ENCODE measurements at places on chromosomes 2 and 18.

GRCh38 chr18:31835528-31836133 lies 75.0 kb upstream of the SLC25A52 start:
- no peak for DNase-seq

- DNase-seq, result no peak
Observed at GRCh38 chr2:37919631-37920032, 5.5 kb upstream of the RMDN2 start.

DNA sequence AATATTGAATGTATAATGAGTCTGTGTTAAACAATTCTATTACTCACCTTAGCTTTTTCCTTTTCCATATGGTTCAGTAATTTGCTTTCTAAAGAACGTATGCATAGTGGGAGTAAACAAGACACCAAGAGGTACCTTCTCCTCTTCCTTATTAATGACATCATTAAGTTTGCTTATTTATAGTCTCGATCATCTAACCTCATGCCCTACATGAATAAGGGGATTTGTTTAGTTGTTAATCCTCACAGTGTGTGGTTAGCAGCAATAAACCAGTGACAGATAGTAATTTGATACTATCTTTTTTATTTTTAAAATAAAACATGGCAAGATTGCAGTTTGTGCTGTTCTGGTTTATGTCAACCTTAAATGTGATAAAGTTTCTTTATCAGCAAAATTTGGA lies 69.7 kb downstream of the COBLL1 start:
- DNase-seq, result no peak

DNA sequence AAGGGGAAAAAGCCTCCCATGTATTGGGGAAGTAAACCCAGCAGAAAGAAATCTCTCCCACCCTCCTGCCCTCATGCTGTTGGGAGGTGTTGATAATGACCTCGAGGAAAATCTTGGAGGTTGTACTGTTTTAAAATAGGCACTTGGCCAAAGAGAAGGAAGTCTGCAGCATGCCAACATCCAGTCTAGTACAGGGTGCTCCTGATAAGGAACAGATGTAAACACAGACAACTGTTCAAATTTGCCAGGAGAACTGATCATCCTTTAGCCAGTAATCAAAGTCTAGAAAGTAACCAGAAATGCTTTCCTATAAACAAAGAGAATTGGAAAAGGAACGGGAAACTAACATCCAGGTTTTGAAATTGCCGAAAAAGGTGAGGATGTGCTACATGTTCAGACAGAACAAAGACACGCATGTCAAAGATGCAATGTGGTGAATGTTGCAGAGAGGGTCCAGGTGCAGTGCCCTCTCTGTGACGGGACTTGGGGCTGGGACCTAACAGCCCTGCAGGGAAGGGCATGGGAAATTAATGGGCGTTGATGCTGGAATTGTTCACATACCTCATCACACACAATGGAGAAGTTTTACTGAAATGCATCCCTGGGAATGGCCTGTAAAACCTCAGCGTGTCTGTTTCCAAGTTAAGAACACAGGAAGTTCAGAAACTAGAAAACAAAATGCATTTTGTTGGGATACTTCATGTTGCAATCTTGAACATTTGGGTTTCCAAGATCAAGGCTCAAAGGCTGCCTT lies 125.7 kb upstream of the RND3 start:
- no peak for DNase-seq

DNA sequence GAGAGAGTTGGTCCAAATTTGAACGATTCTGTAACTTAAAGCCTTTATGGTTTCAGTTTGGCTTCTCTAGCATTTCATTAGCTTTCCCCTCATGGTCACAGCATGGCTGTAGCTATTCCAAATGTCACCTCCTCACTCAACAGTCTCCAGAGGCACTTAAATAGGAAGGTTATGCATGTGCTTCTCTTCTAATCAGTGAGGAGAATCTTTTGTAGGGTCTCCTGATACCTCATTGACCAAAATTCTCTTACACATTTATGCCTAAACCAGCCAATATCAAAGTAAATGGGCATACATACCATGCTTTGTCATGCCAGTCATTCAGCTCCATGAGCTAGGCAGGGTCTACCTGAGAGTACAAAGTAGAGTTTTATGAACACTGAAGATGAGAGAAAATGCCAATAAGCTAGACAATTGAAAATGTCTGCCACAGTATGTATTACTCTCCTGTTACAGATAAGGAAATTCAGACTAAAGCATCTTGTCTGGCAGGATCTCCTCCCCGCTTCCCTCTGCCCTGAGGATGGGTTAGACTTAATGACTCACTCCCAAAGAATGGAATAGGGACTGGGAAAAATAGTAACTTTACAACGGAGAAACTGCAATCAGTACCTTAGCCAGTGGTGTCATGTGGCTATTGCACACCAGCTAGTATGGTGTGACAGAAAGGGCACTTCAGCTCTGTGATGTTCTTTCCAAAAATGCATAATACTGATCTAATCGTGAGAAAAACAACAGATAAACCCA lies 15.4 kb downstream of the DSG2 start:
- no peak for DNase-seq

- no peak for DNase-seq
Observed at GRCh38 chr2:12424809-12425208, 291.9 kb upstream of the TRIB2 start.

DNA sequence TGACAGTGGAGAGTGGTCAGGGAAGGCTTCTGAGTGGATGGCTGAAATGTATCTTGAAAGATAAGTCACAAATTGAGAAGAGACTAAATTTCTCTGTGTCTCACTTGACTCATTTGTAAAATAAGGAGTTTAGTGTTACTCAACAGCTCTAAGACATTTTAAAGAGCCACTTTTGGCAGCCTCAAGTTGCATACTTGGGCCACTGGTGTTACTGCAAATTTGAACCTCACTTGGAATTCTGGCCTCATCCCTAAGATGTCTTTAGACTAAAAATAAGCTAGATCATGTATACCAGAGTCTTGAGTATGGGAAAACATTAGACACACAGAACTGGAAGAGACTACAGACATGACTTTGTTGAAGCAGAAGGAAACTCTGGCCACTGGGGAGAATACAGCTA lies 4.5 kb upstream of the MTLN start:
- DNase-seq, result no peak

DNA sequence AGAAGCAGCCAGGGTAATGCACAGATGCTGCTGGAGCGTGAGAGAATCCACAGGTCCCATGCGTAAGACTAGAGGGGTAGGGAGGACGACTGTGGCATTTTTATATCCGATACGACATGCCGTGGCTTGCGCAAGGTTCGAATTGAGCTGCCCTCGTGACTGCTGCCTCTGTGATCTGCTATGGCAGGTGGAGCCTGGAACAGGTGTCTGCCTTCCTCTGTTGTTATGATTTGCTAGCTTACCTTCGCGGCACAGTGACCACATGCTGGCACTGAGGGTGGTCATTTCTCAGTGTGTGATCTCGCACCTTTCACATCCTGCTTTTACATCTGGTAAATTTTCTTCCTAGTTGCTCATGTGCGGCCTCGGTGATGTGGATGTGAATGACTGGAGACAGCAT lies 240.2 kb downstream of the ALPK2 start:
- no peak for DNase-seq

DNA sequence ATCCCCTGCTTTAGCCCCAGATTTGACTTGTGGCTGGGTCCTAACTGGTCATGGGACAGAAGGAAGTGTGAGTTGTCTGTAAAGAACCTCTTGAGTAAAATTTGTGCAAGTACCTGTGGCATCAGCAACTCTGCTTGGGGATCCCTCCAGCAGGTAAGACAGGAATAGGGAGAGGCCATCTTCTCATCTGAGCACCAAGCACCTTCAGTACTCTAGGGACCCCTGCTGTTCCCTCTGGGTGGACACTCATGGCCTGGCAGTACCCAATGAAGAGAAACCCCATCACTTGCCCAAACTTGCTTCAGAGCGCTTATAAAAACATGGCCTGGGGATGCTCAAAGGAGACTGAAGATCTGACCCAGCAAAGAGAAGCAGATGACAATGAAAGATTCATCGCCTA lies 297.8 kb downstream of the SP3 start:
- DNase-seq, result no peak

DNA sequence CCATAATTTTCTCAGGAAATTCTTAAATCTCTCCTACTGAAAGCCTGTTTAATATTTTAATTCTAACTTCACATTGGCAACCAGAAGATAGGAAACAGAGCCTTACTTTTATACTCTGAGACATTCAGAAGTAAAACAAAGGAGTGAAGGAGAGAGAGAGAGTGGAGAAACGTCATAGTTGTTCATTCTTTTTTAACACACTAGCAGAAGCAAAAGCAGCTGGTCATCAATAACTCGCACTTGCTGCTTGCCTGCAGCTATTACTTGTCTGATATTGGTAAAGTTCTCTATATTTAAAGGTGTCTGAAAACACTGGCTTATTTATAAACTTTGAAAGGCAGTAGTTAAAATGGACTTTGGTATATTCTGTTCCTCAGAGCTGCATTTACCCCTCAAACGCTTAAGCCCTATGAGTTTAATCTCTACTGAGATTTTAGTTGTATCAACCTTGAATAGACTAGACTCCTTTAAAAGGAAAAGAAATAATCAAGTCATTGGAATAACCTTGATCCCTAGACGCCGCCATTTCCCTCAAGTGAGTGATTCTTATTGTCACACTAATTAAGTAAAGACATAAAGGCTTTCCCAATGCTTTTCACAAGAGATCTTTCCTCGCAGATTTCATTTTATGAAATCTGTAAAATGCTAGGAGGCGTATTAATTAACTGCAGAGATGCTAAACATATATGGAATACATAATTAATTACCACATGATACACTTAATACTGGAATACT lies 182.0 kb downstream of the PID1 start:
- DNase-seq, result no peak

GRCh38 chr2:131009713-131010475 lies 83.4 kb downstream of the FAM168B start:
- DNase-seq, result no peak

- no peak for DNase-seq
Observed at GRCh38 chr2:238571661-238572372, 145.1 kb downstream of the ASB1 start.

DNA sequence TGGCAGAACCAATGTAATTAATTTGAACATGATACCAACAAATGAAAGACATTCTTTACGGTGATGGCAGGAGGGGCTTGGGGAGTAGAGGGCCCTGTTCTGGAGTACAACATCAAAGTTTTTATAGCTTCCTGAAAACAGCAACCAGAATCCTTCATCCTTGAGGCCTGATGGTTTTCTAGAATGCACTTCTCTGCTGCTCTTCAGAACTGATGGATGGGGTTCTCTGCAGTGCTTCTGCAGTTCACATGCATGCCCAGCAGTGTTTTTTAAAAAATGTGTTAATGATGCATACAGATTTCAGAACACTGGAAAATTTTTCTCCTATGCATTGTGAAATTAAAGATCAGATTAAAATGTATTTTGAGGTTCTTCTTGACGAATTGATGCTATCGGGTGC lies 2.5 kb downstream of the LTBP1 start:
- no peak for DNase-seq

GRCh38 chr2:217004656-217005055 lies 144.8 kb upstream of the TNP1 start:
- DNase-seq, result no peak

DNA sequence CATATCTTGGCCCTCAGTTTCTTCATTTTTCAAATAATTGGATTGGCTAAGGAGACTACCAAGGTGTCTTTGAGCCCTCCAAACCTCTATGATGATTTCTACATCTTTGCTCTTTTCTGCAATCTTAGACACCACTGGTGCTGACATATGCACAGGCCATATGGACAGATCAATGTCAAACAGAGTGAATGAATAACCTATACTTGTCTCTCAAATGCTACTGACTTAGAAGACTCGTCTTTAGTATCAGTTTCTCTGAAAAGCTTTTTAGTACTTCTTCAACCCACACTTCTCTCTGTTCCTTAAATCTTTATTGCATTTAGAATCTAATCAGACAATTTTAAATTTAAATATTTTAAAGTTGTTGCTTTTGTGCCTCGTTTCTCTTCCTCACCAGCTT lies 258.2 kb downstream of the LTBP1 start:
- no peak for DNase-seq

- DNase-seq, result no peak
Observed at GRCh38 chr2:217994776-217995274, 8.0 kb downstream of the TNS1 start.

DNA sequence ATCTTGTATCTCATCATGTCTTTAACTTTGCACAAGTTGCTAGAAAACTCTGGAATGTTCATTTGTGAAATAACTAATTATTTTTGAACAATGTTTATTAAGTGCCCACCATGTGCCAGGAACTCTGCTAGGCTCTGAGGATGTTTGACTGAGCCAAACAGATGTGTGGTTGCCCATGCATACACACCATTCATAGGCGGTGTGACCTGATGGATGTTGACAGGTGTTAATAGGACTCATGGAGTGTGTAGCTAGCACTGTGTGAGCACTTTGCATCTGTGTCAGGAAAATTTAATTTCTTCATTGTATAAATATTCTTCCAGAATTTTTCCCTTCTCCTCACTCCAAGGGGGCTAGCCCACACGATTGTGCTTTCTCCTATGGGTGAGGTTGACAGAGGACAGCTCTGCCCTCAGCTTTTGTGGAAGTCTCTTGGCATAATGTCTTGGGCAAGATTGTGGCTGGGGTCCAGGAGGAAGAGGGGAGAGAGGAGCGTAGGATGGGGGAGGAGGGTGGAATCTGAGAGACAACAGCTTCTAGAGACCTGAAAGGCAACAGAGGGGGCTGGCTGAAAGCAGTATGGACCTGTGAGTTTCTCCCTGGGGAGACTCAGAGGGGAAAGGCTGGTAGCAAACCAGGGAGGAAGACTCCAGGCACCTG lies 214.6 kb upstream of the CXCR4 start:
- DNase-seq, result no peak

DNA sequence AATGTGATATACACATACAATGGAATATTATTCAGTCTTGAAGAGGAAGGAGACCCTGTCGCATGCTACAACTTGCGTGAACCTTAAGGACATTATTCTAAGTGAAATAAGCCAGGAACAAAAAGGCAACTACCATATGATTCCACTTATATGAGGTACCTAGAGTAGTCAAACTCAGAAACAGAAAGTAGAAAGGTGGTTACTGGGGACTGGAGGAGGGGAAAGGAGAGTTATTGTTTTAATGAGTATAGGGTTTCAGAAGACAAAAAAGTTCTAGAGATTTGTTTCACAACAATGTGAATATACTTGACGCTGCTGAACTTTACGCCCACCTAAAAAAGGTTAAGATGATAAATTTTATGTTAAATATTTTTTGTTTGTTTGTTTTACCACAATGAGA lies 47.0 kb downstream of the CXCR4 start:
- DNase-seq, result no peak

- DNase-seq, result no peak
Observed at GRCh38 chr2:141595316-141595920, 535.4 kb downstream of the LRP1B start.

DNA sequence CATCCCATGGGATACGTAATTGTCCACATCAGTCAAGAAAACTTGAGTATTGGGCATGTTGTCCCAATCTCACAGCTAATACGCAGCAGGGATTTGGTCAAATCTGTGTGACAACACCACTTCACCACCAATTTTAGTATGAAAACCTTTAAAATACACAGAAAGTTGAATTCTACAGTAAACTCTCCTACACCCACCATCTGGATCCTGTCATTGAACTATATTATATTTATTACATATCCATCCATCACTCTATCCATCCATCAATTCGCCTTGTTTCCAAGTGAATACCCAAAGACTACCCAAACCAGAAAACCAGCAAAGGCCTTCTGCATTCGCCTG lies 846 bp upstream of the FKBP7 start:
- no peak for DNase-seq
